GM12878 (cell line): ENCODE measurements at places on chromosomes 6 and 20. TPM values are rescaled to one million over a fixed set of nuclear protein-coding genes. Genes with fewer than 3 reads are reported as not detected.

- no peak overlapping the region for H3K27ac ChIP-seq
- no peaks in the 10 kb centered on the region for H3K4me1 ChIP-seq
- H3K4me3 ChIP-seq, result no peak overlapping the region
- H3K27me3 ChIP-seq, result no peaks in the 10 kb centered on the region; the same call in 1 of the 2 replicates
These were observed 44.9 kb upstream of the CEP162 start for GRCh38 chr6:84272298-84272697.

Gene JAG1
- polyA plus RNA-seq, result 1.6 and 1.9 TPM in 2 replicates

- no peaks in the 10 kb centered on the region for H3K4me1 ChIP-seq
- H3K36me3 ChIP-seq, result no peaks in the 10 kb centered on the region
These were observed 240.5 kb upstream of the PLN start for GRCh38 chr6:118307581-118307980.

Gene MATN4
- polyA plus RNA-seq, result not detected in 2 replicates

GRCh38 chr6:446418-447366 is 55.1 kb downstream of the IRF4 start:
- no peak for DNase-seq
- peaks cover 10% of the 10 kb centered on the region; the same call in 1 of the 2 replicates for H3K4me1 ChIP-seq
- H3K36me3 ChIP-seq, result no peaks in the 10 kb centered on the region
- H3K27me3 ChIP-seq, result no peaks in the 10 kb centered on the region
- no peak overlapping the region for H3K27ac ChIP-seq

Gene ERVFRD-1
- polyA plus RNA-seq, result 0.07 and 0.11 TPM in 2 replicates

DNA sequence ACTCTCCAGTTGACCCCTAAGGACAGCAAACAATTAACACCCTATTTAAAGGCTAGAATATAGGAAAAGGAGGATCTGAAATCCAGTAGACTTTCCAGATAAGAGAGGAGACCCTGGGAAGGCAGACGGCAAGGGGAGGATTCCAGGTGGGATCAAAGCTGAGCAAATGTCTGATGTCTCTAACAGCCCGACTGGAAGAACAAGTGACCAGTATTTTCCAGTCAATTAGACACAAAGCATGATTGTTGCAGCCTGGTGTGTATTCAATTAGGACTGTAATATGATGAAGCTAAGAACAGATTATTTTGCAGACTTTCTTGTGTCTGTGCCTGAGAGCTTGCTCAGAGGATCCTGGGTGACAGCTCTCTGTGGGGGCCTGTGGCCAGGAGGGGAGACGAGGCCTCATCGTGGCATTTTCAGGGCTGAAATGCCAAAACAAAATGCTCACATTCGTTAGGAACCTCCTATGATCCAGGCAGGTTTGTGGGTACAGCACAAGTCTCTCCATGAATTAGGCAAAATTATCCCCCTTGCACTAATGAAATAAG is 471.8 kb upstream of the AGPAT4 start:
- no peaks in the 10 kb centered on the region for H3K36me3 ChIP-seq
- H3K27me3 ChIP-seq, result no peaks in the 10 kb centered on the region
- DNase-seq, result no peak
- H3K4me3 ChIP-seq, result no peak overlapping the region
- H3K27ac ChIP-seq, result no peak overlapping the region

Gene MLN
- not detected in 2 replicates for polyA plus RNA-seq

DNA sequence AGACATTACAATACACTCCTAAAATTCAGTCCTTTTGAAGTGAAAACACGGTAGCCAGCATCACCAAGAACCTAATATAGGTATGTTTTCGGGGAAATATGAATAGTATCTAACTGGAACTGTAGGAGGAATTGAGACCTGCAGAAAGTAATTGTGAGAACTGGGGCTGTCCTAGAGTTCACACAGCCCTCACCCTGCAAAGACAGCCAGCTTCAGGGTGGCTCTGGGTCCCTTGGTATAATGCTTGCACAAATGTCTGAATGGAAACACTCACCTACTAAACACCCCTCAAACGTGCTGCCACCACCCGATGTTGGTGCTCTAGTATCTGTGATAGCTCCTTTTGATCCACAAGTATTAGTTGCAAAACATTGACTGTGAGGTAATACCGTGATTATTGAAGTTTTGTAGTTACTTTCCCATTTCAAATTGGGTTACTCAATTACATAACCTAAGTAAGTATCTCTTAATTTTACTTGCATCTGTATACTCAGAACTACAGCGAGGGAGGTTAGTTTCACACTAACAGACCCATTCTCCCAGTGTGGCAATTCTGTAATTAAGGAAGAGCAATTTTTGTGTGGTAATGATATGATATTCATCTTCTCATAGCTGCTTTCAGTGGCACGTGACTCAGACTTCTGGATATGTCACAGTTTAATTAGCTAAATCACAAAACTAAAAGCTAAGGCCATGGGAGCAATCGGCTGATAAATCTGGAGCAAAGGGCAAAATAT is 129.5 kb downstream of the INSM1 start:
- no peak overlapping the region for H3K4me3 ChIP-seq
- DNase-seq, result no peak
- no peak overlapping the region; the same call in 1 of the 2 replicates for H3K27ac ChIP-seq
- H3K36me3 ChIP-seq, result peaks cover under 1% of the 10 kb centered on the region
- H3K27me3 ChIP-seq, result no peaks in the 10 kb centered on the region

- peaks cover 2% of the 10 kb centered on the region; the same call in 1 of the 2 replicates for H3K36me3 ChIP-seq
- H3K27me3 ChIP-seq, result no peaks in the 10 kb centered on the region
- peaks cover 9% of the 10 kb centered on the region for H3K4me1 ChIP-seq
- 0 out of 2 replicates have a peak overlapping the region, but pooled peaks have one; percentile 13 for H3K27ac ChIP-seq
- DNase-seq, result no peak
These were observed 10.0 kb downstream of the HBS1L start for GRCh38 chr6:135044639-135045038.

- H3K36me3 ChIP-seq, result peaks cover 1% of the 10 kb centered on the region; the same call in 1 of the 2 replicates
- DNase-seq, result no peak
- no peaks in the 10 kb centered on the region for H3K4me1 ChIP-seq
- H3K27me3 ChIP-seq, result no peaks in the 10 kb centered on the region
- no peak overlapping the region for H3K4me3 ChIP-seq
These were observed 21.6 kb upstream of the CALHM6 start for GRCh38 chr6:116439522-116440051.
